Skeletal muscle cell (primary cell): ENCODE measurements at places on chromosomes 1 and 21.

GRCh38 chr1:78673120-78673519 lies 23.5 kb downstream of the IFI44 start:
- no peak for DNase-seq

DNA sequence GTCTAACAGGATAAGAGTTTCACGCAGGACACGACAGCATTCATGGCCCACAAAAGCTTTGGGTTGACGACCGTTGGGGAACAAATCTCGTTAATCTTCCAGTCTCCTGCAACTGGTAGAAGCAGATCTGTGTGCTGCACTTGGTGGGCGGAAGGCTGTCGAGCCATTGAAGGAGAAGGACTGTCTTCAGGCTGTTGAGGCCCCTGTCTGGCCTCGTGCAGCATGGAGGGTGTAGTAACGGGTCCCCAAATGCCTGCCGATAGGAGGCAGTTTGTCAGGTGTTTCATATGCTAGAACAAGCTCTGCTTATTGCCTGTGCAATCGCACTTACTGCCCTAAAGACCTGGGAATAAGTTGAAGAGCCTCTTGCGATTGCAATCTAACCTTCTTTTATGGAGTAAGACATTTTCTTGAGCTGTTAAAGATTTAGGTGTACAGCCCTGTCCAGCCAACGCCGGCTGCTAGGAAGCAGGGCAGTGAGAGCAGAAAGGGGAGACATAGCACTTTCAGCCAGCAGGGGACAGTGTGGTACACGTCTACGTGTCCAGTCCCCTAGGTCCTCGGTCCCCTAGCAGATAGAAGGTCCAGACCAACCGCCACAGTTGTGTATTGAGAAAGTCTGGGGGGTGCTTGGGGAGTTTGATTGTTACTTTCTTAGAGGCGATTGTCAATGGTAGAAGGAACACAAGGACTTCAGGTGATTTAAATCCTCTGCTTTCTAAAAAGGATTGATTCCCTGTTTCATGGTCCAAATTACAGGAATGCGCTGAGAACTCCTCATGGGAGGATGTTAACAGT lies 102.3 kb upstream of the TMPRSS2 start:
- no peak for DNase-seq

DNA sequence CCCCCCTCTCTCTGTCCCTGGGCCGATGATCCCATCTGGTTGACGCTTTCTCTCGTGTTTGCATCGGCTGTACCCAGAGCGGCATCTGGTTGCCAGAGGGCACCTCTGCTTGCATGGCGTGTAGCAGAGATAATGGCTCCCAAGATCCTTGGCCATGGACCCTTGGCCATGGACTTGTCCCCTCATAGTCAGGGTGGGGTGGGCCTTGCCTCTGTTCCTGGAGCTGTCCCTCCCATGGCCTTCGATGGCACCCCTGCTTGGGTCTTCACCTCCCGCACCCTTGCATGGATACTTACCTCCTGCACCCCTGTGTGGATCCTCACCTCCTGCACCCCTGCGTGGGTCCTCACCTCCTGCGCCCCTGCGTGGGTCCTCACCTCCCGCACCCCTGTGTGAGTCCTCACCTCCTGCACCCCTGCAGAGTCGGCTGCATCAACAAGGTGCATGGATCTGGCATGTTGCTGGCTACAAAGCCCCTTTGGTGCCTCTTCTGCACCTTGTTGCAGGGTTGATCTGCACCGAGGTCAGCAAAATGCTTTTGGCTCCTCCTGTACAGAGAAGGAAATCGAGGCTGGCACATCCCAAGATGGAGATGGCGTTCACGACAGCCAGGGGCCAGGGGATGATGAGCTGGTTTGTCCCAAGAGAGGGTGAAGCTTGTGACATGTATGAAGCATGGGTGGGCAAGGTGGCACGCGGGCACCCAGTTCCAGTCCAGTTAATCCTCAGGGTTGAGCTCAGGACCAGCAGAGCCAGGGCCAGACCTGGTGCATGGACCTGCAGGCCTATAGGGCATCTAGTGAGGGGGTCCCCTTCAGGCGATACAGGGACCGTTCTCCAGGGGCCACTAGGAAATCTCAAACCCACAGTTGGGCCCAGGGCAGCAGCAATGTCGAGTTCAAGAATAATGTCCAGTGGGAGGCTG lies 46.1 kb upstream of the C1orf174 start:
- DNase-seq = no peak

- peak; percentile 14 for DNase-seq
Measured at GRCh38 chr1:56709269-56709880, 64.3 kb downstream of the PRKAA2 start.

DNA sequence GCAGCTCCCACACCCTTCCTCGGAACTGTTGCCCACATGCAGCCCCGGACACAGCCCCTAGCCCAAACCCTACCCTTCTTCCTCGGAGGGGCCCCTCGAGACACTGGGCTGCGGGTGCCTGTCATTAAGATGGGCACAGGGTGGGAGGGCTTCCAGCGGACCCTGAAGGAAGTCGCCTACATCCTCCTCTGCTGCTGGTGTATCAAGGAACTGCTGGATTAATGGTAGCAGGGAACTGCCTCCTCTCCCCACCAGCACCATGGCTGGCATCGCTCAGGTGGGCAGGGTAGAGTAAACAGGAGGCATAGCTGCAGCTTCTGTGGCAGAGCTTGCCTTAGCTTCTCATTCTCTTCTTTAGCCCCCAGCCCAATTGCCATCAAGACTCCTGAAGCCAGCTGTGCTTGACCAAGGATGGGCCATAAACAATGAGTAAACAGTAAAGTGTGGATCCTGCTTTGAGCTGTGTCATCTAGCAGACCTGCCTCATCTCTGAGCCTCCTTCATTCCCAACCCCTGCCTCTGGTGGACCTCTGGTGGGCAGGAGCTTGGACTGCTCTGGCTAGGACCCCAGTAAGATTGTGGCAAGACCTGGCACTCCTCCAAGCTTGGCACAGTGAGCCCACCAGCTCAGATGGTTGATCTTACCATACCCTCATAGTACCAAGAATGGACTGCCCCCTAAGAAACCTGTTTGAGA lies at the start of gene LENEP:
Gene LENEP, plus strand, starts transcription at position 15 of the 697 bp plus-strand sequence. Its CDS starts 22 bp downstream, at position 37.
- DNase-seq = no peak

DNA sequence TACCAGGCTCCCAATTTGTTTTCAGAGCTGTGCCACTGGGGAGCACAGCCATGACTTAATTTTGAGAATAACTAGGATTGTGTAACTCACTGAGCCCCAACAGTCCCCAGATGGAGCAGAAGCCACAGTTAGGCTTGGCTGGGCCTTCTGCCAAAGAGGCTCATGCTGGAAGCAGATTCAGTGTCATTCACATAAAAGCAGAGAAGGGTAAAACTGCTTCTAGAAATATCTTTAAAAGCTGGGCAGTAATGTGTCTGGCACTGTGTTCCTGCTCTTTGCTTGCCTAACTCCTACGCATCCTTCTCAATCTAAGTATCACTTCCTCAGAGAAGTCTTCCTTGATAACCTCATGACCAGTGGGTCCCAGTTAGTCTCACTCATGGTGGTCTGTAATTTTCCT lies 20.3 kb downstream of the STK40 start:
- peak; percentile 59 for DNase-seq

DNA sequence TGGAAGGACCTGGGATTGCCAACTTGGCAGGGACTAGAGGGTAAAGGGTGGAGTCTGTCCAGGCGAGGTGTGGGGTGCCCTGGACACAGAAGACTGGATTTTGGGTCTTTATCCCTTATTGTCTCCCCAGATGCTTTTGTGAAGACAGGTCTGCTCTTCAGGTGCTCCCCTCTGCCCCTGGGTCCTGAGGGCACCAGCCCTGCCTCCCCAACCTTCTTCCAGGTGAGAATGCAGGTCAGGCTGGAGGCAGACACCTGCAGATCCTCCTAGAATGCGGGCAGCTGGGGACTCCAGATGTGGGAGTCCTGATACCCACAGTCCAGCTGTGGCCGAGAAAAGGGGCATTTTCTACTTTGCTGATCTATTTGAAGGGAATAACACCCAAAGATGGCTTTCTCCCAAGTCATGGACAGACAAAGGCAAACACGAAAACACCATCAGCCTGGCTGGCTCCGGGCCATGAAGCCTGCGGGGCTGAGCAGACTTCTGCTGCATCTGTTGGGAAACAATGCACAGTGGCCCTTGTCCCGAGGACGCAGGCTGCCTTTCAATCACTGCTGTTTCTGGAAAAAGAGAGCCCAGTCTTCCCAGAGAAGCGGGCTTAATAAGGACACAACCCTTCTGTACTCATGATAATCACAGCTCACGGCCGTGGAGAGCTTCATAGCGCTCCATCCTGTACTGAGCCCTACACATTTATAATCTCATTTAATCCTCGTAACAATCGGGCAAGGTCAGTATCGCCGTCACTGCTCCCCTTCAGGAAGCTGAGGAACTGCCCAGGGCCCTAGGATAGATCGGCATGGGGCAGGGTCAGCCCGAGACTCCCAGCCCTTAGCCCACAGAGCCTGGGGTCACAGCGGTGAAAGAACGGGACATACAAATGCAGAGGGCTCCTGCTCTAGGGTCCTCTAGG lies 62.0 kb upstream of the ABCG1 start:
- DNase-seq = no peak

DNA sequence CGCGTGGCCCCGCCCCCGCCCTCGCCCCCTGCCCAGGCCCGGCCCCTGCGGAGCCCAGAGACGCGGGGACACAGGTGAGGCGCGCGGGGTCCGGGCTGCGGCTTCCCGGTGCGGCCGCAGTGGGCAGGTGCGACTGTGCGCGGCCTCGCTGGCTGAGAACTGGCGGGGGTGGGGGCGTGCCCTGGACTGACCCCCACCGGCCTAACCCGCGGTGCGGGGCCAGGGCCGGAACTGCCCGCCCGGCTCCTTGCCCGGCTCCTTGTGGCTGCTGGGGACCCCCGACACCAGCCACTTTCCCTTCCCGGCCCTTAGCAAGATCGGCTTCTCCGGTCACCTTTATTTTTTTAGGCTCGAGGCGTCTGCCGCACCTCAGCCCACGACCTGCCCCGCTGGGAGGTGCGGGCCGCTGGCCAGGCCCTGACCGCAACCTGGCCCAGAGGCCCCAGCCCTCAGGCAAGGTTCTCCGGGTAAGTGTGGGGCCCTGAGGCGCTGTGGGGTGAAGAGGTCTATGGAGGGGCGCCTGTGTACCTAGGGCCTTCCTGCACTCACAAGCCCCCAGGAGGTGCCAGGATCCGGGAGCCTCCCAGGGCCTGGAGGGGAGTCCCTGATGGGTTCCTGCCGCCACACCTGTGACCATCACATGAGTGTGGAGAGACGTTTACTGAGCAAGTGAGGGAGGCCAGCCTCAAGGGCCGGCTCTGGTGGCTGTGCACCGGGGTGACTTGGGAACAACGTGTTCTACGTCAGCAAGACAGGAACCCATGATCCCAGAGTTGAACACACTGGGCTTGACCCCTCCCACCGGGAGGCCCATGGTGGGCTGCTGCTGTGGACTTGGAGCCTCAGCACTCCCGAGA lies at the start of gene SMIM1:
Gene SMIM1, plus strand, starts transcription at position 35 of the 857 bp plus-strand sequence. CDS start 2,625 bp downstream, outside the sequence.
- no peak for DNase-seq

DNA sequence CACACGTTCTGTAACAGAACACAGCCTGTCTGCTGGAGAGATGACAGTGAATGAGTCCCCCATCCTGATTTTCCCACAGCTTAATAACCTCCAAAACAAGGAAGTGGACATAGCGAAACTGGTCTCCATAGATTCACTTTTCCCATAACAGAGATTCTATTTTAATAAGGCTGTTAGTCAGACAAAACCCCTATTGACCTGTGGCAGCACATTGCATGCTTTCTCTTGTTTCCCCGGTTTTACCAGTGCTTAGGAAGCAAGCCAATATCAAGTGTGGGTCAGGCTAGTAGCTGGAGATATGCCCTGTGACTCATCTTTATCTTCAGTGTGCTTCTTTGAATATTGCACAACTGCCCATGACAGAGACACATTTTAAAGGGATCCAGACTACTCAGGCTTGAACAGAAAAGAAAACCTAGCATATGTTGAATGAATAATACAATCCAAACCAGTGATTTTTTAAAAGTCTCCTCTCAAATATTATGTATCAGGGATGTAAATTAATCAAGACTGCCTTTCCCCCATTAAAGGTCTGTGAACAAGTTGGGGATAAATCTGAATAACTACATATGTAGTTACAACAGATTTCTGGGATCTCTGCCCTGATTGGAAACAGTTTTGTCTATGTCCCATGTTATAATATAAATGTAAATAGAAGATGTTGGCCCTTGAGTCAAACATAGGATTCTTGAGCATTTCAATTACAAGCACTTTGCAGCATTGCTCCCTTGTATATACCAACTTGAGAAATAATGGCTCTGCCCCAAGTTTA lies 11.9 kb upstream of the CLDN8 start:
- DNase-seq = peak; percentile 99

DNA sequence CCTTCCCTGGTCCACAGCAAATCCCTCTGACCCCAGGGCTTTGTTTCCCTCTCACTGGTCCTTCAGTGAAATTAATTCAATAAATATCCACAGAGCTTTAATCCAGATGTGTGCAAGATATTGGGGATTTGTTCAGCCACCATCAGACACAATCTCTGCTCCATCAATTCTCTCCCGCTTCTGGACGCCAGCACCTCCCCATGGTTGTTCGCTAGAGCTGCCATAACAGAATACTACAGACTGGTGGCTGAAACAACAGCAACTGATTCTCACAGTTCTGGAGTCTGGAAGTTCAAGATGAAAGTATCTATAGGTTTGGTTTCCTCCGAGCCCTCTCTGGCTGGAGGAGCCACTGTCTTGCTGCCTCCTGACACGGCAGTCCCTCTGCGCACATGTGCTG lies 303.9 kb downstream of the SMYD3 start:
- DNase-seq = no peak

DNA sequence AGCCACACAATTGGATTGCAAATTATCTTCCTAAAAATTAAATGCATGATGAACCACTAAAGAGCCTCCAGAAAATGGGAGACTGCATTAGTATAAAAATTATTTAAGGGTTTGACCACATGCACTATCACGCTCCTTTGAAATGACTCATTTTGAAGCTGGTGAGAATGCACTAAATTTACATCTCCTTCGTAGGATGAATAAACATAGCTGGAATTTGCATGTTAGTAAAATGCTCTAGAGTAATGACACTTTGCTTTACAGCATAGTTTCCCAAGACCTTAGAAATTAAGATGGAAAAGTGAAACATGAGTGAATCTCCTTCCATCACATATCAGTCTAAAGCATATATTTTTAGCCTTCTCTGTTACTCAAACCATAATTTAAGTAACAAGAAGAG lies 2.4 kb downstream of the PLPPR4 start:
- peak; percentile 77 for DNase-seq

- DNase-seq = no peak
Measured at GRCh38 chr1:163535807-163536206, 214.1 kb downstream of the NUF2 start.

DNA sequence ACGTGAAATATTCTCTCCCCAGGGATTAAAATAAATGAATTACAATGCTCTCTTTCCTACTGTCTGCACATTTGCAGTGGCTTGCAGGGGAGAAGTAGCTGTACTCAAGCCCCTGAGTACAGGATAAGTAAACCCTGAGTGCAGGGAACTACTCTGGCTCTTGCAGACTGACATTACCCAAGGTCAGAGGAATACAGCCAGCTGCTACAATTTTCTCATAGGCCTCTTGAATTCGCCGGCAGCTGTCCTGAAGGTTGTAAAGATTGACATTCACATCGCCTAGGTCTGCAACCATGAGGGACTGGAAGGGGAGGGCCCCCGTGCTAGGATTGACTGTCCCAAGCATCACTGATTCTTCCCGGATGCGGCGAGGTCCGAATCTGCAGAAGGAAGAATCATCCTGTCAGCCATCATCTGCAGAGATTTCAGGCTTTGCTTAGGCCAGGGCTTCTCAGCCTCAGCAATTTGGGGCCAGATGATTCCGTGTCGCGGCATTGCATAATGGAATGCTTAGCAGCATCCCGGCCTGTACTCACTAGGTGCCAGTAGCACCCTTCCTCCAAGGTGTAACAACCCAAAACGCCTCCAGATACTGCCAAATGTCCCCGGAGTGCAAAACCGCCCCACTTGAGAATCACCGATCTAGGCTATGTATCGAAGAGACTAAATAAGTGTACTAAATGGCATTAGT lies 1.7 kb downstream of the AGMAT start:
- DNase-seq = no peak
